Activated CD4-positive, alpha-beta memory T cell treated with anti-CD3 and anti-CD28 coated beads for 36 hours (primary cell): ENCODE measurements at places on chromosomes 3 and 15. TPM values are rescaled to one million over a fixed set of nuclear protein-coding genes. Genes with fewer than 3 reads are reported as not detected.

DNA sequence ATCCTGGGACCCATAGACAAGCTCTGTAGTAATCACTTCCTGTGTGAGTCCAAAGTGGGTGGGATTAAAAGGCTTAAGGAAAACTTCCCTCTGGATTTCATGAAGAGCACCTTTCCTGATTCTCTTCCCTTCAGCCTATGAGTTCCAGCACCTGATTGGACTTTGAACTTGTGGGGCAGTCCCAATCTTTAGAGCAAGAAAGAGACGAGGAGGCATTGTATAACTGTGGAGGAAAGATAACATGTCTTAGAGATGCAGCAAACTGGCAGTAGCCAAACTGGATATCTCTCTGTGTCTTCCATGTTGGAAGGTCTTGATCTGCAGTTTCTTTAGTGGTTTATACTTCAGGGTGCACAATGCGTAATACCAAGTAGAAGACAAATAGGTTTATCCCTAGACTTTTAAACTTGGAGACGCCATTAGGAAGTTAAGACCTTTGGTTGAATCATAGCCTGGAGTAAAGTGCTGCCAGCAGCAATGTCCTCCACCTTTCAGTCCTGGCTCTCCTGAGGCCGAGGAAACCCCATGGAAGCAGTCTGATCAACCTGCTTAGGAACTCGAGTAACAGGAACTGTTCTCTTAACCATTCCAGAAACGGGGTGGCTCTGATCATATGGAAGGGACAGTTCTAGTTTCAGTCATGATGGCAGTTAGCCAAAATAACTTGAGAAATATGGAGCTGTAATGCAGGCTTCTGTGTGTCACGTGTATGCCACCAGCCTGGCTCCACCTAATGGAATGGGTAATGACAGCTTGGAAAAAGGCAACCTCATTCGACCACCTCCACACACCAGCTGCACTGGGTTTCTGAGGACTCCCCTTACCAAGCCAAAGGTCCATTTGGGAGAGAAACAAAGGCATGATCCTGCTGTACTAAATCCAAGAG, 4.7 kb downstream of the EIF1B start:
- no peak for DNase-seq

- no peak for DNase-seq
Measured at GRCh38 chr3:156024904-156025533, 95.4 kb upstream of the KCNAB1 start.

The FAM227B gene
- 3.8 TPM for total RNA-seq

GRCh38 chr3:115960799-115961198, 337.5 kb downstream of the GAP43 start:
- DNase-seq: no peak

DNA sequence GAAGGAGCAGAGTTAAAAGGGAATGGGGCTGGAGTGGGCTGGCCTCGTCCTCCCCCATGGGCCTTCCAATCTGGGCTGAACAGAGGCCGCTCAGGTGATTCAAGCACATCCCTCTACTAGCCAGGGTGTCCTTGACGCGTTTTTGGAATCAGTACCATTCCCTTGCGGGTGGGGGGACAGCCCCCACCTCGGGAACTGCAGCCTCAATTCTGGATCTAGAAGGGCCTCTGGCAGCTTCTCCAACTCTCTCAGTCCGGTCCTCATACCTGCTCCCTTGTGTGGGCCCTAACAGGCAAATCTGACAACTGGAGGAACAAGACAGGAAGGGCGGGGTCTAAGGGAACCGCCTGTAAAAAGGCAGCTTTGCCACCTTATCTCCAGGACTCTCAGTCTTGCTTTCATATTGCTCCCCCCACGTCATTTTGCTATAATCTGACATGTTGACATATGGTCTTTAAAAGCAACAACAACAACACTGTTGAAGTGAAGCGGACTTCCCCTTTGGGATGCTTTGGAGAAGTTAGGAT, 802 bp upstream of the CHRNB4 start:
- DNase-seq: no peak

DNA sequence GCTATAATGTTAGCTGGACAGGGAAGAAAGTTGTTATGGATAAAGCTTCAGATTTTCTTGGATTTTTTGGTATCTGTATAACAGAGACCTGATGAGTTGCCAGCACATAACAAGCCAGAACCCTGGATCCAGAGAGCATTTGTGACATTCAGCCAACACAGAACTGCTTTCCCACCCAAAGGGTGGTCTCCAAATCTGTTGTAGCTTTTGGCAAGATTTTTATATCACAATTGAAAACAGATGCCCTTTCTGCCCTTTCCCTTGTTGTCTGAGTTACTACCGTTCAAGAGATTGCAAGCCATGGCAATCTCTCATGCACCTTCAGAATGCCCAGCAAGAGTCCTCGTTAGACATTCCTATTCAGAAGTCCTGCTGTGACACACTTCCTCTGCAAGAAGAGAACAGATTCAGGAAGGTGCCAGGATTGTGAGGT, 107.6 kb upstream of the FGF7 start:
- DNase-seq: no peak

DNA sequence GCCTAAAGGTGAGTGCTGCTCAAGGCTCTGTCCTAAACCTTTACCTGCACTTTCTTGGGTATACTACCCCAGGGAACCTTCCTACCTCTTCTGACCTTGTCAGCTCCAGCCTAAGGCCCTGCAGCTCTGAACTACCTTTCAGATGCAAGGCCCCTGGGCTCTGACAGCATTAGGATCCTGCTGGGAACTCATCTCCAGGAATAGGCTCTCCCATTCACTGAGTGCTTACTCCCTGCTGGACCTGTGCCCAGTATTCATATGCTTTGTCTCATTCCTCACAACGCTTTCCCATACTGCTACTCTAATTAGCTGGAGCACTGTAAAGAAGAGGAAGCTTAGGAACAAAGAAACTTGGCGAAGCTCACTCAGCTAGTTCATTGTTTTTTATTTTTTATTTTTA, 53.8 kb upstream of the RAB6B start:
- no peak for DNase-seq

DNA sequence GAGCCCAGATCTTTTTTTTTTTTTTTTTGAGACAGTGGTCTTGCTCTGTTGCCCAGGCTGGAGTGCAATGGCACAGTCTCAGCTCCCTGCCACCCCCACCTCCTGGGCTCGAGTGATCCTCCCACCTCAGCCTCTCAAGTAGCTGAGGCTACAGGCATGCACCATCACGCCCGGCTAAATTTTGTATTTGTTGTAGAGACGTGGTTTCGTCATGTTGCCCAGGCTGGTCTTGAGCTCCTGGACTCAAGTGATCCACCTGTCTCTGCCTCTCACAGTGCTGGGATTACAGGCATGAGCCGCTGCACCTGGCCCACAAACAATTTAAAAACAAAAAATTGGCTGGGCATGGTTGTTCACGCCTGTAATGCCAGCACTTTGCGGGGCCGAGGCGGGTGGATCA, 22.6 kb upstream of the SLC6A6 start:
- DNase-seq: no peak

GRCh38 chr15:24879492-24879891, 75.3 kb upstream of the SNRPN start:
- no peak for DNase-seq
